ENCODE measurements at places on chromosomes 1 and 21. TPM values are rescaled to one million over a fixed set of nuclear protein-coding genes. Genes with fewer than 3 reads are reported as not detected.

Gene PLPPR5
- not detected for total RNA-seq

Gene FBXO2
- 1.1 TPM for total RNA-seq

Gene CD53
- not detected for total RNA-seq

Gene GPR157
- 1.7 TPM for total RNA-seq

Gene ABCA4
- total RNA-seq = 3.7 TPM

Gene MAP7D1
- 160 TPM for total RNA-seq

Gene TPTE
- not detected for total RNA-seq

Gene INSRR
- total RNA-seq = not detected

Gene BOLA1
- total RNA-seq = 16.4 TPM
